ENCODE measurements at places on chromosomes 4 and X.

GRCh38 chr4:8642651-8643321, 50.2 kb downstream of the CPZ start:
- DNase-seq: no peak

DNA sequence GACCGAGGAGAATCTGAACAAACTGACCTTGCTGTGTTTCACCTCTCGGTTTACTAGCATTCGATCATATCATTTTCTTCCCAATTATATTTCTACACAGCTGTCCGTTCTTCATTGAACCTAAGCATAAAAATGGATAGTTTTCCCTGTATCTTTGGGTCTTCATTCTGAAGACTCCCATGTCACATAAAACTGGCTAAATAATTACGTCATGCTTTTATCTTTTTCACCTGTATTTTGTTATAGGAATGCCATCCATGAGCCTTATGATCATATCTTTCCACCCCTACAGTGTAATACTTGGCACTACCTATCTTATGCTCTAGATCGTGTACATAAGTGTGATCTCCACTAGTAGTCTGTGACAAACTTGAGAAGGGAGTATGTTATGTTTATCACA, 456.1 kb downstream of the FGF13 start:
- DNase-seq: no peak

DNA sequence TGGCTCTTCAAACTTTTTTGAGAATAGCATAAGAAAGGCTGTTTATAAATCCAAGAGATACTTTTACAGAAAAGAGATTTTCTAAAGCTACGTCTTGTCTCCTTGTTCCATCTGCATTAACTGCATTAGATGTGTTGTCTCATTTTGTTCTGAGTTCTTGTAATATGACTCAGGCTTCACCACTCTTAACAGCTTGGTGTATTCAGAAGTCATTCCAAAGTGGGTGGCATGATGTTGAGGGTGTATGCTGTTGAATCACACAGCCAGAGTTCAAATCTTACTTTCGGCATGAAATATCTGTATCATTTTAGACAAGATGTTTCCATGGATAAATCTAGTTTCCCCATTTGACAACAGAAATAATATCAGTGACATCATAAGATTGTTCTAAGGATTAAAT, 30.1 kb downstream of the SYTL5 start:
- DNase-seq: no peak

DNA sequence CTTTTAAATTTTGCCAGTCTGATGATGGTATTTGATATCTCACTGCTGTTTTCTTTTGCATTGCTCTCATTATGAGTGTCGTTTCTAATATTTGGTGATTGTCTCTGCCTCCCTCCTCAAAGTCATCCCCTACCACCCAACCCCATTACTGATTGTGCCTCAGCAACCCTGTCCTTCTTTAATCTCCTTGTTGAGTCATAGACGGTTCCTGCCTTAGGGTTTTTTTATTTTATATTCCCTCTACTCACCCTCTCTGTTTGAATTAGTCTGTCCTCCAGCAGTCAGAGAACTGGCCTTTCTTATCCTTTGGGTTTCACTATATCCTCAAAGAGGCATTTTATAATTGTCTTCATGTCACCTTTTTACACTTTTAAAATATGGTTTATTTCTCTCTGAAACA, 409.3 kb upstream of the CPEB2 start:
- DNase-seq: no peak

DNA sequence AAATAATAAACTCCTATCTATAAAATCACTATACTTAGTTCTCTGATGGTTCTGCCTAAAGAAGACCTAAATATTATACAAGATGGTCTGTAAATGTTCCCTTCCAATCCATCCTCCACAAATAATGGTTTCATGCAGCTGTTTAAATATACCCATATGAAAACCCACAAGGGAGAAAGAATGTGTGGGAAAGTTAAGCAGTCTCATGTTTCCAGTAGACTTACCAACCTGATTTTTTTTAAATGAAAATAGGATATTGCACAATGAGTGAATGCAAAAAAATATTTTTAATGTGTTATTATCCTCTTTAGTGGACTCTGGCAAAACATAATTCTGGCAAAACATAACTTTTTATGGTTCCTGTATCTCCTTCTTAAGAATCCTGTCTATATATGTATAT, 23.3 kb downstream of the CAMK2D start:
- no peak for DNase-seq

DNA sequence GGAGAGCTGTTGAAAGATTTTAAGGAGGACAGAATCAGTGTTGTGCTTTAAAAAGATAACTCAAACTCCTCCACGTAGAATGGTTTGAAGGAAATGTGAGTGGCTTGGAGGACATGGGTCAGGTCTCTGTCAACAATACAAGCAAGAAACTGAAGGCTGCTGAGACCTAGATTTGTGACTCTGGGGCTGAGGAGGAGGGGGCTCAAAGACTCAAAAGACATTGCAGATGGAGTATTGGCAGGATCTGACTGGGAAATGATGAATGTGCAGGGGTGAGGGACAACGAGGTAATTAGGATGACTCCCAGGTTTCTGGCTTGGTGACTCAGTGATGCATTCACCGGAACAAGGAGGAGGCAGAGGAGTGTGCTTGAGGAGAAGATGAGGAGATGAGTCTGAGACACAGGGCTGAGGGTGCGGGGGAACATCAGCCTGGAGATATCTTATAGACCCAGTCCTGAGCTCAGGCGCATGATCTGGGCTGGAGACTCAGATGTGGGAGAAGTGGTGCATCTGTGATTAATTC, 3.3 kb upstream of the RPS4X start:
- DNase-seq: no peak

- DNase-seq: no peak
Observed at GRCh38 chr4:151674804-151675391, 85.9 kb downstream of the GATB start.

- DNase-seq: no peak
Observed at GRCh38 chrX:110588164-110588563, 207.5 kb downstream of the CHRDL1 start.

DNA sequence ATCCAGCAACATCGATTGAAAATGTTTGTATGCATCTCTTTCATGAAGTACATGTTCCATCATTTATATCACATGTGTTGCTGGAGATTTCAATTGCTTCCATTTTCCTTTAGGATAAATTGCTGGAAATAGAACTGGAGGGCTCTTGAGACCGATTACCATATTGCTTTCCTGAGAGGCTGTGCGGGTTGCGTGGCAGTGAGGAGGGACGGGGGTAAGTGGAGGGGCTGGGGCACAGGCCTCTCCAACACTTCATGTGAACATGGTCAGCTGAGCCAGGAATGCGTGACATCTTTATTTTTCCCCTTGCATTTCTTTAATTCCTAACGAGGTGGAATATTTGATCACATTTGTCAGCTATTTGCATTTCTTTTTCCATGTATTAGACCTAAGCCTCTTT, 144.6 kb downstream of the TBL1X start:
- DNase-seq: no peak

DNA sequence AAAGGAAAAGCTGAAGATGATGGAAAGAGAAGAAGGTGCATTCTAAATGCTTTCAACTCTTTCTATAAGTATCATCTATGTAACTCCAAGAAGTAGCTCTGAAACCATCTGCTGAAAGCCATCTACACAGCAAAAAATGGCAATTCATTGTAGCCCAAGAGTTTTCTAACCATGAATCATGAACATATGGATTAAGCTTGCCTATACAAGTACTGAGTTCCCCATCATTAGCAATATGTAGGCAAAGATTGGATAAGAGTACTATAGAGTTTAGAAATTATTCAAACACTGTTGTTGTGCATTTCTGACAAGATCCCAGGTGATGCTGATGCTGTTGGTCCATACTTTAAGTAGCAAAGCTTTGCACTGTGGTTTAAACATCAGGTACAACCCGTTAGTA, 11.2 kb downstream of the DAPP1 start:
- DNase-seq: no peak

DNA sequence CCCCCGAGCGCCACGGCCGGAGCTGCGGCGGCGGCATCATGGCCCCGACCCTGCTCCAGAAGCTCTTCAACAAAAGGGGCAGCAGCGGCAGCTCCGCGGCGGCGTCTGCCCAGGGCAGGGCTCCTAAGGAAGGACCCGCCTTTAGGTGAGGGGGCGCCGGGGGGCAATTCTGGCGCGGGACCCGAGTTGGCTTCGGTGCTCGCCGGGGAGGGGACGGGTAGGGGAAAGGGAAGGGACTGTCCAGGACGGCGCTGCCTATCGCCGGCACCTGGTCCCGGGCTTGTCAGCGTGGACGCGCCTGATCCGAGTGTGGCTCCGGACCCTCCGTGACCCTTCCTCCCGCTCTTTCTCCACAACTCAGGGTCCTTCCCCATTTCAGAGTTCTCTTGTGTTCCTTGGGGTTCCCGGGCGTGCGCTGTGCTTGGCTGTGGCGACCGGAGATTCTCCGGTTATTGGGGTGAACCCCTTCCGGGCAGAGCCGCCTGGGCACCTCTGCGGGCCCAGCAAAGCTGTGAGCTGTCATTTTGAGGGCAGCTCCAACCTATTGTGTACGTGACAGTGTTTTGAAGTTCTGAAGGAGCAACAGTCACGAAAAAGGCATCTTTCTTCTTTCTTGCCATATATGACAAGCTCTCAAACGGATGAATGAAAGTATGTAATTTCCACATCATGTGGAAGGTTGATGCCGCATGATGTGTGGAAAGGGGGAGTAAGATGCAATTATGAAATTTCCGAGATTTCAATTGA, 522 bp downstream of the FNIP2 start:
- no peak for DNase-seq

GRCh38 chr4:166816890-166817289, 417.4 kb downstream of the SPOCK3 start:
- no peak for DNase-seq

GRCh38 chr4:123102897-123103471, 180.6 kb upstream of the NUDT6 start:
- no peak for DNase-seq
